ENCODE measurements at places on chromosomes 16 and 17.

- no peak for DNase-seq
Measured at GRCh38 chr17:82346342-82347300, 12.4 kb upstream of the TEX19 start.

- no peak for DNase-seq
Measured at GRCh38 chr16:85724936-85725335, 26.0 kb downstream of the C16orf74 start.

- peak; percentile 31 for DNase-seq
Measured at GRCh38 chr16:17470182-17470907, 415 bp downstream of the XYLT1 start.

DNA sequence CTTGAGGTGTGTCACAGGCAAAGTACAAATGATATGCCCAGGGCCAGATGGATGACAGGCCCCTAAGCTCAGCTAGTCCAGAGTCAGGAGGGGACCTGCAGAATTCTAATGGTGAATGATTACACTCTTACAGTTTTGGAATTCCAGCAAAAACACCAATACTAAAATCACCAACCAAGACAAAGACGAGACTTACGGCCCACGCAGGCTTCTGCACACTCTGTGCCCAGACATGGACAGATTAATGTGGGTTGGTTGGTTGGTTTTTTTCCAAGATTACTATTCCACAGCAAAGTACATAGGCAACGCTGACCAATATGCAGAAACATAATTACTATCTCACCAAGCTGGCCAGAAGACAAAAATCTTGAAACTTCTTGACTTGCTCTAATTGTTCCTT, 9.7 kb downstream of the ADCY9 start:
- no peak for DNase-seq

DNA sequence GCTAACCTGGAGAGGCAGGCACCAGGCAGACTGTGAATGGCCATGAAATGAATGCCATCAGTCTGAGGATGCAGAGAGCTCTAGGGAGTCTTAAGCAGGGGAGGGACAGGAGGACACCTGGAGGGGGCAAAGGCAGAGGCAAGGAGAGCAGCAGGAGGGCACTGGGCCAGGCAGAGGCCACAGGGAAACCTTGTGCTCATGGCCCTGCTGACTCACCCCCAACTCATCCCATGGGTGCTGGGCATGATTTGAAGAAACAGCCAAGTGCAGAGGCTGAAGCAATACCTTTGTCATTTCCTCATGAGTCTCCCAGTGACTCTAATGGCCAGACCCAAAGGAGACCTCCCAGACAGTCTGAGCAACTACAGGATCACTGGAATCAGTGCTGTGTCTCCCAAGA, 141.4 kb downstream of the TMEM132E start:
- DNase-seq: no peak

Data from pancreas (tissue), 10 donors.